Myocyte (in vitro differentiated cells): ENCODE measurements at places on chromosomes 13 and 19.

DNA sequence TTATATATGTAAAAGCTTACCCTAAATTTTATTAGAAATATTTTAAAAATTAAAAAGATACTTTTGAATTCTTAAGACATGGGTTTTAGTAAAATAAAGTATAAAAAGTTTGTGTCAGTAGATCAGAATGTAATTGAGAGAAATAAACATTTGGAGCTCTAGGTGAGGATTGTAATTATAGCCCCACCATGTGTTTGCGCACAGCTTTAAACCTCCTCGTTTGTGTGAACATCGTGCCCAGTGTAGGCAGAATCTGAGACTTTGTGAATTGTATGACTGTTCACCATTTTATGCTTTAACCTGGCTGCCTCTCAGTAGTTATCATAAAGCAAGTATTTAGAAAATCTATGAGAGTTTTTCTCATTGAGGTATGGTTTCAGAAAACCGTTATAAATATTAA, 29.1 kb downstream of the CUL4A start:
- DNase-seq, result no peak

DNA sequence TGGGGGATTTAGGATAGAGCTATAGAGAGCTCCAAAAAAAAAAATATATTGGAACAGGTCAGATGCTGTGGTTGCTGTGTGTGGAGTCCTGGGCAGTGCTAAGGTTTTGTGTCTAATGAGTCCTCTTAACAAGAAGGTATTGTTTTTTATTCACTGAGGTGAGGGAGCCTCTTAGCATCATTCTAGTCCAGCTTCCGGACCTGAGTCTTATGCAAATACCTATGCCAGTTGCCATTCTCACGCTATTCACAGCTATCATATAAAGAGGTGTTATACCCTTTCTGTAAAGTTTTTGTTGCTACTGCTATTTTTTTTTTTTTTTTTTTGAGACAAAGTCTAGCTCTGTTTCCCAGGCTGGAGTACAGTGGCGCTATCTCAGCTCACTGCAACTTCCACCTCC, 1.4 kb downstream of the NLRP2 start:
- no peak for DNase-seq

DNA sequence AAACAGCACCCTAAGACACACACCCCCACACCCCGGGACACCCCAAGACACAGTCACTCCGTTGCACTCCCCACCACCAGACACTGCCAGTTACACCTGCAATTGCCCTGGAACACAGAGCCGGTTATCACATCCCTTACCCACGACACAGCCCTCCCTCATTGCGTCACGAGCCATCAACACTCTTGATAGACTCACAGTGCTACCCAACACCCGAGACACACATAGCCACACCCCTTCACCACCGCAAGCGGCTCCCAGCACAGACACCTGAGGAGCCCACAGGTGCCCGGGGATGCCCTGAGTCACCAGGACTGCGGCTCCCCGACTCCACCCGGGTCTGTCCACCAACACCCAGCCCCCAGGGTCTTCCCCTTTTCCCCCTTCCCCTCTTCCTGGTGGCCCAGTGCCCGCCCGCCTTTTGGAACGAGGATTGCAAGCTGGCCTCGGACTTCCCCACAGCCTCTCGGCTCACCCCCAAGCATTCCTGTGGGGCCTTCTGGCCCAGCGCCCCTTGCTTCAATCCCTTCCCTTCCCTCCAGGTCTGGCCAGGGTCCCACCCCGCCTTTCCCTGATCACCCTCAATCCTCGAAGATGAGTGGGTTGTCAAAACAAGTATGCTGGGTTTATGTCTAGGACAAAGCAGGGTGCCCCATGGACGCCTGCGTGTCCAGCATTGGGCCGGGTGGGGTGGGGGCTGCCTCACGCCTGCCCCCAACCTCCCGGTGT, 1.7 kb upstream of the PTGER1 start:
- DNase-seq, result peak; percentile 81

GRCh38 chr19:15260939-15261338, 28.7 kb upstream of the EPHX3 start:
- DNase-seq, result peak; percentile 29

GRCh38 chr13:42039457-42039945, 8.9 kb upstream of the DGKH start:
- DNase-seq, result no peak

GRCh38 chr13:114155926-114156883, 22.9 kb upstream of the CFAP97D2 start:
- no peak for DNase-seq

DNA sequence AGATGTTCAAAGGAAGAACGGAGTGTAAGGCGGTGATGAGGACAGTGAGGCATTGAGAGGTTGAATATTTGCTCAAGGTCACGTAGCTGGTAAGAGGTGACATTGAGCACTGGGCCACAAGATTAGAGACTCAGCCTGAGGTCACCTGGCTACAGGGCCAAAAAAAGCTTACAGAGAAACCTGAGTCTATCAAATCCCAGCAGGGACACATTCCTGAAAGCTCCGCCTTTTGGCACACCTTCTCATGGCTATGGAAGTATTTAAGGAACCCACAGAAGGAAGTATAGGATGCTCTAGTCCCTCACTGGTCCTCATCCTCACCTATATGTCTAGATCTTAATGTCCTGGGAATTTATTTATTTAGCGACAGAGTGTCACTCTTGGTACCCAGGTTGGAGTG, 17.4 kb downstream of the ZNF586 start:
- DNase-seq, result no peak

DNA sequence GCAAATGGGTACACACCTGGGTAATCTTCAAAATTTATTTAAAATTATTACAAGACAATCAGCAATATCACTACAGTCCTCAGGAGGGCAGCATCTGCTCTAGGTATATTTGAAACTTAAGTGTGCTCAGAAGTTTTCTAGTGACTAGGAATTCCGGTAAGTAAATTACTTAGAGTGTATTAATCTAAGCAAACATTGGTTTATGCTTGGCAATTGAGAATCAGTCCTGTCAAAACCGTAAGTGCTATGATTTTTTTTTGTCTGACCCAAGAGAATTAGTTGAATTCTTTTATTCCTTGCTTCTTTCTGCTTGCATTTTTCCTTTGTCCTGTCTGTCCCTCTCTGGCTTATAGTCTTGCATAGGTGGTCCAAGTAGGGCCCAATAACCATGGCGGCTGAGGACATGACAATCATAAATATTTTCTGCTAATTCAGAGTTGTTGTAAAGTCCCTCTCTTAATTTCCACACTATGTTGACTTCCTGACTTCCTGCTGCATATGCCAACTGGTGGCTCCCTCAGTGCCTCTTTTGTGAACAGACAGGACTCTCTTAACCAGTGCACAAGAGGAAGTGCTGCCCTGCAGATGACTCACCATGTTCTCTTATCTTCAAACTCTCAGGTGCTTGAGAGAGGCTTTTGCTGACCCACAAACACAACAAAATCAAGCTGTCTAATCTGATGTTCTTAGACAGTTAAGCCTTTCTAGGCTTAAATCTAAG, 82.2 kb downstream of the SLAIN1 start:
- DNase-seq, result peak; percentile 71

DNA sequence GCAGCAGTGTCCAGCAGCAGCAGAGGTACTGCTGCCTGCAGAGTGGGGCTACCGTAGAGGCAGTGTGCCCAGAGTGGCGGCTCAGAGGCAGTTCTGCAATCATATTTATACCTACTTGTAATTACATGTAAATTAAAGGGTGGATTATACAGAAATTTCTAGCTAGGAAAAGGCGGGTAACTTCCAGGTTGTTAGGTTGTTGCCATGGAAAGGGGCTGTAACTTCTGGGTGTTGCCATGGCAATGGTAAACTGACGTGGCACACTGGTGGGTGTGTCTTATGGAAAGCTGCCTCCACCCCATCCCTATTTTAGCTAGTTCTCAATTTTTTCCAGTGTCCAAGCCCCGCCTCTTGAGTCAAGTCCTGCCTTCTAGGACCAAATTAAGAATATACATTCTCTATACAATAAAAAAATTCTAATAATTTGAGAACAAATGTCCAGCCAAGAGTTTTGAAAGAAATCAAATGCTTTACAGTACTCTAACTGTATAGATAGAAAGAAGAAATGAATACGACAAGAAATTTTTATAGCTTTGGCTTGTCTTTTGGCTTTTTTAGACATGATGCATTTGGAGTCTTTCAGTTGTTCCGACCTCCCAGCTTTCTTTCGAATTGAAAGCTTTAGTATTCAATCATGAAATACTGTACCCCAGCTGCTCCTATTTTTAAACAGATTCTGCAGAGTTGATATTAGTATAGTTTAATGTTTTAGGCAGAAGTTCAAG, 816.6 kb downstream of the DIAPH3 start:
- DNase-seq, result no peak

- no peak for DNase-seq
Measured at GRCh38 chr13:30721936-30722335, 13.4 kb upstream of the ALOX5AP start.

DNA sequence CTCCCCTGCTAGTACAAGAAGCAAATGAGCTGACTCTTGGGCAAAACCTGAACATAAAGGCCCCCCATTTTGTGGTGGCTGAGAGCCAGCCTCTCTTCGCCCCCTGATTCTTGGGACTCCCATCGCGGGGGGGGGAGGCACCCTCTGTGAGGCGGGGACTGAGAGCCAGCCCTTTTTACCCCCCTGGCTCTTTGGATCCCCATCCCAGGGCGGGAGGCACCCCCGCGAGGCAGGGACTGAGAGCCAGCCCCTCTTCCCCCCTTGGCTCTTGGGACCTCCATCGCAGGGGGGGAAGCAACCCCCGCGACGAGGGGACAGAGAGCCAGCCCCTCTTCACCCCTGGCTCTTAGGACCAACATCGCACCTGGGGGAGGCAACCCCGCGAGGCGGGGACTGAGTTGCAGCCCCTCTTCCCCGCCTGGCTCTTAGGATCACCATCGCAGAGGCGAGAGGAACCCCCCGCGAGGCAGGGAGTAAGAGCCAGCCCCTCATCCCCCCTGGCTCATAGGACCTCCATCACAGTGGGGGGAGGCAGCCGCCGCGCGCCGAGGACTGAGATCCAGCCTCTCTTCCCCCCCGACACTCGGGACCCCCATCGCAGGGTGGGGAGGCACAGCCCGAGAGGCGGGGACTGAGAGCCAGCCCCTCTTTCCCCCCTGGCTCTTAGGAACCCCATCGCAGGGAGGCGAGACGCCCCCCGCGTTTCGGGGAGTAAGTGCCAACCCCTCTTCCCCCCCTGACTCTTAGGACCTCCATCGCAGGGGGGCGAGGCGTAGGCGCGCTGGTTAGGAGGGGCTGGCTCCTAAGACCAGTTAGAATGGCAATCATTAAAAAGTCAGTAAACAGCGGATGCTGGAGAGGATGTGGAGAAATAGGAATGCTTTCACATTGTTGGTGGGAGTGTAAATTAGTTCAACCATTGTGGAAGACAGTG, 2428.4 kb upstream of the PCDH20 start:
- no peak for DNase-seq

- DNase-seq, result no peak
Measured at GRCh38 chr19:55711719-55712118, 26.5 kb downstream of the NLRP9 start.

- no peak for DNase-seq
Measured at GRCh38 chr13:85659493-85659892, 139.7 kb downstream of the SLITRK6 start.

DNA sequence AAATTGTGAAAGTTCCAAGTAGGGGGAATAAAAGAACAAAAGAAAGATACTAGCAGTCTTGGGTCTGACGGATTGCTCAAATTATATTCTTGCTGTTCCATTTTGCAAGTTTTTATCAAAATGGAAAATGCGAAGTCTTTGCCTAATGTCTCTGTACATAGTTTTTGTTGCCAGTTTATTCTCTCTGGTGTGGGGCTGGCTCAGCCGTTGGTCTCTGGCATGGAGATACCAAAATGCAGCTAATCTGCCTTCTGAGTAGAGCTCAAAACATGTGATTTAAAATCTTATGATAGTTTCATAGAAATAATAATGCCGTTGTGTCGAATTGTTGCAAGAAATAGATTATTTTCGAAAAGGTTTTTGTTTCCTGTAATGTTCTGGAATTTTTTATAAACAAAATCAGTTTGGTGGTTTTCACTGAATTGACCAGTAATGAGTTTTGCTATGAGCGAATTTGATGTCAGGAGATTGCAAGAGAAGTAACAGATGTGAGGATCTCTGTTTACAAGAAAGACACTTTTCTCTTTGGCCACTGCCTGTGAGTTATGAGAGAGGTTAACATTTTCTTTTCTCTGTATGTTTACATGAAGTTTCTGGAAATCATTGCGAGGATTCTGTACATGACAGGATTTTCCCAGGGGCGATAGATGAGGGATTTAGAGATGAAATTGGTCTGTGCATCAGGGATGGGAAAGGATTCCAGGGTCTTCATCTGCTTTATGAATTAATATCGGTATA, 147.0 kb downstream of the DCT start:
- no peak for DNase-seq

DNA sequence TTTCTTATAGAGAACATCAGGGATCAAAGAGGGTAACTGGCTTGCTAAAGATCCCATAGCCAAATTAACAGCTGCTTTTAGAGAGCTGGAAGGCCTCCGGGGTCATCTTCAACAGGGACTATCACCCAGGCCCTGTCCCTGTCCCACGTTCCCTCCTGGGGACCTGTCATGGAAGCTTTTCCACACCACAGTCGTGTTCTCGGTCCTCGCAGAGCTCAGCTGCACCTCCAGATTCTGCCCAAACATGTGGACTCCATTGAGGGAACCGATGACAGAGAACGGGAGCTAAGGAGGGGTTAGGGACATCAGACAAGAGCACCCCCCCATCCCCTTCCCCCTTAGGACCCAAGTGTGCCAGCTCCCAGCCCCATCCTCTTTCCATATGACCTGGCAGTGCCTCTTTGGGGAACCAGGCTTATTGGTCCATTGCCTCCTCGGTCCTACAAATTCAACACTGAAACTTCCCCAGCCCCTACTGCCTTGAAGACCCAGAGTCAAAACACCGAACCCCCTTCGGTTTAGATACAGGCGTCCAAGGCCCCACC, 568 bp downstream of the FUZ start:
- DNase-seq, result no peak

GRCh38 chr19:3479834-3480215, 500 bp downstream of the SMIM24 start:
- DNase-seq, result no peak

DNA sequence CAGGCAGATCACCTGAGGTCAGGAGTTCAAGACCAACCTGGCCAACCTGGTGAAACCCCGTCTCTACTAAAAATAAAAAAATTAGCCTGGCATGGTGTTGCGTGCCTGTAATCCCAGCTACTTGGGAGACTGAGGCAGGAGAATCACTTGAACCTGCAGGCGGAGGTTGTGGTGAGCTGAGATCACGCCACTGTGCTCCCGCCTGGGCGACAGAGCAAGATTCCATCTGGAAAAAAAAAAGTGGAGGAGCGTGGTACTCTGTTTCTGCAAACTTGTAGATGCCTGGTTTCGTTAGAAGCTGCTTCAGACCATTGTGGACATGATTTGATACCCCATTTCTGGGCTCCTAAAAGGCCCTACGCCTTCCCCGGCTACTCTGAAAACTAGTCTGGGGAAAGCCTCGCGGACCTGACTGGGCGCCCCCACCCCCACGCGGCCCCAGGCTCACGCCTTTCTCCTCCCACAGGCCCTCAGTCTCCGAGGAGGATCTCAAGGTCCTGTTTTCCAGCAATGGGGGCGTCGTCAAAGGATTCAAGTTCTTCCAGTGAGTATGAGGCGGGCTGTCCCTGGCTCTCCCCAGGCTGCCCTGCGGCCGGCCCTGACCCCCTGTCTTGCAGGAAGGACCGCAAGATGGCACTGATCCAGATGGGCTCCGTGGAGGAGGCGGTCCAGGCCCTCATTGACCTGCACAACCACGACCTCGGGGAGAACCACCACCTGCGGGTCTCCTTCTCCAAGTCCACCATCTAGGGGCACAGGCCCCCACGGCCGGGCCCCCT, 11.5 kb downstream of the PLPPR3 start:
- DNase-seq, result no peak
